ENCODE measurements at places on chromosomes 6 and 20.

- DNase-seq = no peak
These were observed 12.2 kb downstream of the TNFAIP3 start for GRCh38 chr6:137879299-137879698.

DNA sequence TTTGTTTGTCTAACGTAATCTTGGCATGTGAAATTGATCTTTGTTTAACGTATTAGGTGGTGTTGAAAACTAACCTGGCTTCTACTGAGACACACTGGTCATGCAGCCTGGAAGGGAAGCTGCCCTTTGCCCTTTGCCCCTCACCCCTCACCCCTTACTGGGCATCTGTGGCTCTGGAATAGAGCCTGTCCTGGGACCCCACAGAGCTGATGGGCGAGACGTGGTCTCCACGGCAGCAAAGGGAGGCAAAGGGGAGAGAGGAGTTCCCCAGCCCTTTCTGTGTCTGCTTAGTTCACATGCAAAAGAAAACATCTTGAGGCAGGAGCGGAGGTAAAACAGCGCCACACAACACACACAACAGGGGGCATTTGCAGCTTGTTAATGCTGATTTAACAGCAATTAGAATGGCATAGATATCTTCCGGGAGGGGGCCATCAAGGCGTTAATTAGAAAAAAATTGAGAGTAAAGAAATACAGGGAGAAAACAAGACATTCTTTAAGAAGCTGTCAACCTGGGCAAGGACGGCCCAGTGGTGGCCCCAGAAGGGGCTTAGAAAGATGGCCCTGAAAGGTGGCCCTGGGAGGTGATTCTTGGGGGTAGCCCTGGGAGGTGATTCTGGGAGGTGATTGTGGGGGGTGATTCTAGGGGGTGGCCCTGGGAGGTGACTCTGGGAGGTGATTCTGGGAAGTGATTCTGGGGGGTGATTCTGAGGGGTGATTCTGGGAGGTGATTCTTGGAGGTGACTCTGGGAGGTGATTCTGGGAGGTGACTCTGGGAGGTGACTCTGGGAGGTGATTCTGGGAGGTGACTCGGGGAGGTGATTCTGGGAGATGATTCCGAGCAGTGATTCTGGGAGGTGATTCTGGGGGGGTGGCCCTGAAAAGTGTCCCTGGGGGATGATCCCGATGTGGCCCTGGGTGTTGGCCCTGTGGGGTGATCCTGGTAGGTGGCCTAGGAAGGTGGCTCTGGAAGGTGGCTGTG, 44.5 kb upstream of the DACT2 start:
- no peak for DNase-seq

DNA sequence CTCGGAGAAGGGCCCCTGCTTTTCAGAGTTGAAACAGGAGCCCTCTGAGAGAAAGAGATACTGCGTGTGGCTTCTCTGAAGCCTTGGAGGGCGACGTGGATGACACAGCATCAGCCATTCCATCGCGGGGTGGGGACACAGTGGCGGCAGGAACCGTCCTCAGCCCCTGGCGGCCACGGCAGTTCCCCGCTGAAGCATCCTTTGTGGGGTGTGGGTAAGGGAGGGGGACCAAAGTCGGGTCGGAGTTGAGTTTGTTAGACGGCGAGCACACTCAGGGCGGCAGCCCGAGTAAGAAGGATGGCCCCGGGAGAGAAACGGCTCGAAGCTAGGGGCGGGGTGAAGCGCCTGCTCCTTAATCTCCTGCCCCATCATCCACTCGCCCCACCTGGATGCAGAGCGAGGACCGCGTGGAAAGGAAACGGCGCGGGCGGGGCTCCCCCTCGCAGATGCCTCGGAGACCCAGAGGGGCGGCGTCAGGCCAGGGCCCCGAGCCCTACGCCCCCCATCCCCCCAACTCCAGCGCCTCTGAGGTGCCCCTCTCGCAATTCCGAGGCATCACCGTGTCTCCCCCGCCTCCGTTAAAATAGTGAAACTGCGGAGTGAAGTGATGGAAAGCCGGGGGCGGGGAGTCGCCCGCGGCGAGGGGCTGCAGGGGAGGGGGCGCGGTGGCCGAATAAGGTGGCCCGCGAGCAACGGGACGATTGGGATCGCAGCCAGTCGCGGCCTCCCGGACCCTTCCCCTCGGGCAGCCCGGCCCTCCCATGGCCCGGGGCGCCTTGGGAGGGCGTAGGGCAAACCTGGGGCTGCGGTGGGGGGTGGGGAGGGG, 796 bp upstream of the RREB1 start:
- peak; percentile 68 for DNase-seq

DNA sequence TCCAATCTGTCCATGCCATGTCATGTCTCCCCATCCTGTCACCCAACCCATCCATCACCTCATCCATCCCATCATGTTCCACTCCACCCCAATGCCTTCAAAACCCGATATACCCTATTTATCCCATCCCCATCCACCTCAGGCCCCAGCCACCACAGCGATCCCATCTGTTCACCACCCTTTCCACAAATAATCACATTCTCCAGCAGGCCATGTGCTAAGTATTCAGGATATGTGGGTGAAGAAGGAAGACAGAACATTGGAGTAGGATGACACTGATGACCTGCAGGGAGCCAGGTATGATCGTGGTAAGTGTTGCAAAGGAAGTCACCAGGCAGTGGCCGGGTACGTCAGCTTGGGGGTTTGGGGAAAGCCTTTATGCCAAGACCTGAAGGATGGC, 48.8 kb downstream of the NPEPL1 start:
- DNase-seq = no peak

DNA sequence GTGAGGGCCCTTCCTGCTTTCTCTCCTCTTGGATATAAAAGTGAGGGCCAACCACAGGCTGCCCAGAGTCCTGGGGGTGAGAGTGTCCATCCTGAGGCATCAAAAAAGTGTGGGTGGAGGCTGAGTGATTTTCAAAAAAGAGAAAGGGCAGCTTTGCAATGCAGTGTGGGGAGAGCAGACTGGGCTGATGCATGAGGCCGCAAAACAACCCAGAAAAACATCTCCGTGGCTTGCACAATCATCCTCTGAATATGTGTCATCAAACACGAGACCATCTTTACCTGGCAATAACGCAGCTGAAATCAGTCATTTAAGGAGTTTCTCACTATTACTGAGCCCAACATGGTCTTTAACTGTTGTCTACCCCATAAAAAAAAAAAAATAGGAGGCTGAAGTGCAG, 191.2 kb upstream of the SOX4 start:
- DNase-seq = peak; percentile 7

DNA sequence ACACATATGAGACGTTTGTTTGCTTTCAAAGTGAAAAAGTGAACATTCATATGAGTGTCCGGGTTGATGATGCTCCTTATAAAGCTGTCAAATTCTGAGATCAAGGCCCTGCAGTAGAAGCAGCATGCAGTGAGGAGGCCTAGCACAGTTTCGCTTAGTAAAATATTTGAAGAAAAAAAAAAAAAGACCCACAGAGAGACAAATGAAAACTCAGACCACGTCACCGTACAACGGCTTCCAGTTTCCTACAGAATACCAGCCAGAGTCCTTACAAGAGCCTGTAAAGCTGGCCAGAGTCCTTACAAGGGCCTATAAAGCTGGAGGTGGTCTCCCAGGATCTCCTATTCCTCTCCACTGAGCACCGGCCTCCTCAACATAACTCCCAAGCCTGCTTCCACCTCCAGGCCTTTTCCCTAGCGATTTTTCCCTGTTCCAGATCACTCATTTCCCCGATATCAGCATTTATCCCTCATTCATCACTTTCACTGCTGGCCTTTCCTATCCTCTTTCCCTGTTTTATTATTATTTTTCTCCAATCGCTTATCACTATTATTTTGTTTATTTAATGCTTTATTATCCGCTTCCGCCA, 1.5 kb upstream of the HMGN4 start:
- peak; percentile 55 for DNase-seq

GRCh38 chr6:2434116-2434515, 188.7 kb upstream of the GMDS start:
- no peak for DNase-seq

GRCh38 chr20:39124064-39124463, 161.9 kb downstream of the DHX35 start:
- DNase-seq = no peak

- peak; percentile 83 for DNase-seq
These were observed at the start of gene SYTL3 for GRCh38 chr6:158649289-158650143. Gene SYTL3, plus strand, starts transcription at chr6:158650054. Its CDS starts 13,215 bp downstream, at chr6:158663269.

DNA sequence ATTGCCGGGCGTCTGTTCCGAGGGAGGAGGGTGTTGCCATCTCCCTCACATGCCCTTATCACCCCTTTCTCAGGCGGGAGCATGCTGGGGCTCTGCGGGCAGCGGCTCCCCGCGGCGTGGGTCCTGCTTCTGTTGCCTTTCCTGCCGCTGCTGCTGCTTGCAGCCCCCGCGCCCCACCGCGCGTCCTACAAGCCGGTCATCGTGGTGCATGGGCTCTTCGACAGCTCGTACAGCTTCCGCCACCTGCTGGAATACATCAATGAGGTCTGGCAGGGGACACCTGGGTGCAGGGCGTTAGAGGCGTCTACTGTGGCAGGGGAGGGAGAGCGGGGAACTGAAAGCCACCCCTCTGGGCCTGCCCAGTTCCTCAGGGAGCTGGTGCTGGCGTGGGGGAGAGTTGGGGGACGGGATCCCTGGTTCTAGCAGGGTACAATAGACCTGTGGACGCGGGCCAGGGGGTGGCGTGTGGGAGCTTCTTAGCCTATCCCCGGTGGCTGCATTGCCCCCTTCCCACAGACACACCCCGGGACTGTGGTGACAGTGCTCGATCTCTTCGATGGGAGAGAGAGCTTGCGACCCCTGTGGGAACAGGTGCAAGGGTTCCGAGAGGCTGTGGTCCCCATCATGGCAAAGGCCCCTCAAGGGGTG, 697 bp downstream of the PPT2 start:
- DNase-seq = peak; percentile 63

GRCh38 chr6:25913741-25914140, 16.8 kb downstream of the SLC17A2 start:
- DNase-seq = no peak

- no peak for DNase-seq
These were observed 2.1 kb downstream of the TTK start for GRCh38 chr6:80006541-80006940.

GRCh38 chr6:41239467-41240159, 11.5 kb downstream of the TREML4 start:
- no peak for DNase-seq

GRCh38 chr6:53066077-53066417, 843 bp downstream of the FBXO9 start:
- DNase-seq = peak; percentile 57

DNA sequence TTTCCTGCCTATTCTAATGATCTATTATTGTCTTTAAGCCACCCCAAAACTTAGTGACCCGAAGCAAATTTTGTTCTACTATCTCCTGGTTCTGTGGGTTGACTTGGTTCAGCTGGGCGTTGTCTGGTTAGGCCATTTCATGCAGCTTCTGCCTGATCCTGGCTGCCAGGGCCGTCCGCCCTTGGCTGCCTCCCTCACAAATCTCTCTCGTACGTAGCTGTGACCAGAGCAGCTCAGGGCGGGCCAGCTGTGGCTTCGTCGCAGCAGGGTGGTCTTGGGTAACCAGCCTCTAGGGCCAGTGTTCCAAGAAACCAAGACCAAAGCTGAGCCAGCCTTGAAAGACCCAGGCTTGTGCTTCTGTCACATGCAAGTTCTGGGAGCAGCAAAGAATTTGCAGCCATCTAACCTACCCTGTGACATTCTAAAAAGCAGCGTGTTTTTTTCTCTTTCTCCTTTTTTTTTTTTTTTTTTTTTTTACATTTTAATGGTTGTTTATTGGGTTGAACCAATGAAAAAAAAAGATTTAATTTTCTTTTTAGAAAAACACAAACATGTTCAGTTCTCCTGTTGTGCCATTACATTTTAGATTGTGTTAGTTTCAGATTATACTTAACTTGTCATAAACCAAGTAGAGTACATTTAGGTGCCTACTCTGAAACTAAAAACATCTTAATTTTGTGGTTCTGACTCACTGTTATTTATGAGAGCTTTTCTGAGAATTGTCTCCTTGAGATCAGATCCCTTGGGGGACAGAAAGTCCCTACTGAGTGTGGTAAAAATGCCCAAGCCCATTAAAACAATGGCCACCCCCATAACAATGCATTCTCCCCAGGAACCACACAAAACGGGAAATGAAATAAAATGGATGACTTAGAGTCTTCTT, 83.9 kb downstream of the ZDHHC14 start:
- DNase-seq = no peak

DNA sequence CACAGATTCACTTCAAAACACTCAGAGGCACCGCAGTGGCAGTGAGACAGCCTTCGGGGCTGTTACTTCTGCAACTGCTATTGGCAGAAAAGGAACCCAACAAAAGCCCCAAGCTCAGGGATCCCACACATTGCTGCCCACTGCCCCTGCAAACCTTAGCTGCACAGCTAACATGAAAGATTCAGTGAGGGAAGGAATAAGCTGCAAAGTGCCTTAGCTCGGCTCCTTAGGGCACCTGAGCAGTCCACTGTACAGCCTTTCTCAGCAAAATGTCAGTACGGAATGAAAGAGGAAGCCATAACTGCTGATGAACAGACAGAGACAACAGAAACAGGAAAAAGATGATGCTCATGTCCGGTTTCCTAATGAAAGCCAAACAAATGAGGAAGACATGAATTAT, 179.7 kb upstream of the SHLD1 start:
- DNase-seq = no peak

DNA sequence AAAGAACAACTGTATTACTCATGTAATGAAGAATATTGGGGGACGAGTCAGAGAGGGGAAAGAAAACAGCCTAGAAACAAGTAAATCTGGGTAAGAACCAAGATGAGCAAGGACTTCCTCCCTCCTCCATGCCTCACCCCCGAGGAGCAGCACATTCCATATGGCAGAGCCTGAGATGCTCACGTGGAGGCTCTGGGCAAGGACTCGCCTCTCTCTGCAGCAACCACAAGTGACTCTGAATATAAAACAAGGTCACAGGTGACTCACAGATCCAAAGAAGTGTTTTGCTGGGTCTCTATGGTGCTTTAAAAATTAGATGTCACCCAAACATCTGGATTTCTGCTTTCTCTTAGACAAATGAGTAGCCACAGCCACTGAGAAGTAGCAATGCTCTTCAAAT, 453.0 kb upstream of the SULF2 start:
- DNase-seq = no peak

DNA sequence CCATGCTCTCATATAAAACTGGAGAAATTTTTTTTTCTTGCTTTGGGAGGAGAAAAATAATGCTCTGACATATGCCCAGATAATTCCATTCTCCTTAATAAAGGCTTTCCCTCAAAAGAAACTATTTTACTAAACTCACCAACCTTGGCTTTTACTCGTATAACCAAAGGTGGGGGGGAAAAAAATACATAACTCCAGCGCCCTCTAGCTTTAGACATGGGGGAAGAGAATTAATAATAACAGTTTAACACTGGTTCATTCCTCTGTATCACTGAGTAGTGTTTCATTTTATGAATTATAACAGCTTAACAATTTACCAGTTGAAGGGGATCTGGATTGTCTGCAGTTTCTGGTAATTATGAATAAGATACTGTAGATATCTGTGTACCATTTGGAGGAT, 1226.1 kb downstream of the GRIK2 start:
- no peak for DNase-seq

- DNase-seq = no peak
These were observed 40.9 kb downstream of the GHRH start for GRCh38 chr20:37220731-37221130.

- DNase-seq = no peak
These were observed 11.9 kb upstream of the LATS1 start for GRCh38 chr6:149729824-149730223.

GRCh38 chr6:3228046-3228671, 706 bp upstream of the TUBB2B start:
- peak; percentile 31 for DNase-seq

- no peak for DNase-seq
These were observed 30.7 kb upstream of the MAP3K4 start for GRCh38 chr6:160960839-160961238.
